ENCODE measurements at places on chromosomes 6 and 20.

DNA sequence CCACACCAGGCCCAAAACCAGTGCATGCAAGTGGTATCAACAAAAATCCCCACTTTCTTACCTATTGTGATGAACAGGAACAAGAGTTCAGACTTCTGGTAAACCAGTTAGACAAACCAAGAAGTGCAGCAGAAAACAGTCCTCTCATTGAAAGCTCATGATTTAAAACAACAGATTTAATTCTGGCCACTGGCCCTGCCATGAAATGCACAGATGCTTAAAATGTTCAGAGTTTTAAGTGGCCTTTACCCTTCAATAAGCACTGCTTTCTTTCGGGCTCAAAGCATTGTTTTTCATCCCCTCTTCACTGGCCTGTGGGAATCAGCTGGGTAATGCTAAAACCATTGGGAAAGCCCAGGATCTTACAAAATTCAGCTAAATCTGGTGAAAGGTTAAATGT is 102.4 kb upstream of the ISM1 start:
- DNase-seq: no peak

DNA sequence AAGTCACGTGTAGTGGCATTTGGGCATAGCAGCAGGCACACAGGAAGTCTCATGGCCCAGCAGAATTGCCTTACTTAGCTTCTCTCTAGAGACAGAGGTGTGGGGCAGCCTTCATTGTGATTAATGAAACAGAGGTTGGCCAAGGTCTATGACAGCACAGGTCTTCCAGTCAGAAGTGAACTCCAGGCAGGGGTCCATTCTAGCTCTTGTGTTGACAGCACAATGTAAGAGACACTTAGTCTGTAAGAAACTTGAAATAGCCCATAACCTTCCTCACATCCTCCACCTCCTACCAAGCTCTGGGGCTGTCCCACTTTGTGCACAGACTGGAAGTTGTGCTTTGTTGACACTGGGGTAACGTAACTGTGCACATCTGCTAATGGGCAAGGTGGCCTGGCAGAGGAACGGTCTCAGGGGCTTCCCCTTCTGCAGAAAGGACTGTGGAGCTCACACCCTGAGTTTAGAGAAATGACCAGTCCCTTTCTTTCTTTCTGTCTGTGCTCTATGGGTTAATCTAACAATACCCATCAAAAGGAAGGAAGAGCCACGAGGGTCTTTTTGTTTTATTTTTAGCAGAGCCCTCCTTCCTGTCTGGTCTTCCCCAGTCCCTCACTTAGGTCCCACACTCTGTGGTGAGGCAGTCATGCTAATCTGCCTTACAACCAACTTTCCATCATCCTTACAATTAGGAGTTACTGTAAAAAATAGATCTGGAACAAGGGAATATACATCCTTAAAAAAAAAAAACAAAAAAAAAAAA is 35.6 kb upstream of the TAGAP start:
- DNase-seq: no peak

DNA sequence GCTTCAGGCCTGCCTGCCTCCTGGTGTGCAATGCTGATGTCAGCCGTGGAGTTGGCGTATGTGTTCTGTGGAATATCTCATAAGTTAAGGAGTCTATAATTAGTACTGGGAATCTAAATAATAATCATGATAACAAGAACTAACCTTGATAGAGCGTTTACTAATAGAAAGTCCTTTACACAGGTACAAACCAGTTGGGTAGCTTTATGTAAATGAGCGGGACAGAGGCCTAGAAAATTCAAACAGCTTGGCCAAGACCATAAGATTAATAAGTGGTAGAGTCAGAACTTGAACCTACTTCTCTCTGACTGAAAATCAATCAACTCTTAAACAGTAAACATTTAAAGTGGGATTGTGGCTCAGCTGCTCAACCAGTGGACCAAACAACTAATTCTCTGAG is 570.9 kb upstream of the AGPAT4 start:
- DNase-seq: no peak

DNA sequence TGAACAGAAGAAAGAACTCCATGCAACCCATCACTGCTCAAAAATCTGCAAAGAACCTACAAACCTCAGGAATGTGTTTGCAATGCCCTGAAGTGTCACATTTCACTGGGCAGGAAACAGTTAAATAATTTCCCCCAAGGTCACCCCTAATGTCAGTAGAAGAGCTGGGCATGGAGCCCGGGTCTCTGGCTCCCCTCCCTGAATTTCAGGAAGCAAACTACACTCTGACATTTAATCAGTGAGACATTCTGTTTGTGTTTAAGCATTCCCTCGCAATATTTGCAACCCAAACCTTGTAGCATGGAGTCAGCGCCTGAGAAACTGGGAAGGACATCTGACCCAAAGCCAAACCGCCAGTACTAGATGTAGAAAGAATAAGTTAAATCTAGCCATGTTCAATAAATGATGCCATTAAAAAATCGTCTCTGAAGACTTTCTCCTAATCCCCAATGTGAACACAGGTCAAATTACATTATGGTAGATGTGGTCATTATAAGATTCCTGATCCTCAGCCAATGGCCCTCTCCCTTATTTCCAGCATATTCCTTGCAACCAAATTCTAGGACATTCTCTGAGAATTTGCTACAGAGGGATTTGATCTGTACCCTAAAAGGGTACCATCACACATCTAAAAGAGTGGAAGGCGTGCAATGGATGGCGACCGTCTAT is 91.2 kb upstream of the ADTRP start:
- no peak for DNase-seq

GRCh38 chr20:34639755-34640222 is 37.1 kb downstream of the PIGU start:
- no peak for DNase-seq

DNA sequence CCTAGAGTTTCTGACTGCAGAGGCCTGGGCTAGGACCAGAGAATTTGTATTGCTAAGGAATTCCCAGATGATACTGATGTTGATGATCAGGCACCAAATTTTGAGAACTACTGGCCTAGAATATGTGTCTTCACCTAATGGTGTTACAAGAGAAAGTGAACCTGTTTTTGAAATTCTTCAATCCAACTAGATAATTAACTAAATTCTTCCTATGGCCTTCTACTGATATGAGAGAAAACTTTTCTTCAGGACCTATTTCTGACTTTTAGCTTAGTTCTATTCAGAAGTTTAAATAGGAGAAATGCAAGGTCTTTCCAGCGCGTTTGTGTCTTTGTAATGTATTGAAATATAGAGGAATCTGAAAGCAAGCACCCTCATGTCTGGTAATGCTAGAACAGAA is 7.3 kb downstream of the NKAIN2 start:
- DNase-seq: no peak

- DNase-seq: no peak
Observed at GRCh38 chr6:43966374-43966658, 160.9 kb downstream of the MRPL14 start.

DNA sequence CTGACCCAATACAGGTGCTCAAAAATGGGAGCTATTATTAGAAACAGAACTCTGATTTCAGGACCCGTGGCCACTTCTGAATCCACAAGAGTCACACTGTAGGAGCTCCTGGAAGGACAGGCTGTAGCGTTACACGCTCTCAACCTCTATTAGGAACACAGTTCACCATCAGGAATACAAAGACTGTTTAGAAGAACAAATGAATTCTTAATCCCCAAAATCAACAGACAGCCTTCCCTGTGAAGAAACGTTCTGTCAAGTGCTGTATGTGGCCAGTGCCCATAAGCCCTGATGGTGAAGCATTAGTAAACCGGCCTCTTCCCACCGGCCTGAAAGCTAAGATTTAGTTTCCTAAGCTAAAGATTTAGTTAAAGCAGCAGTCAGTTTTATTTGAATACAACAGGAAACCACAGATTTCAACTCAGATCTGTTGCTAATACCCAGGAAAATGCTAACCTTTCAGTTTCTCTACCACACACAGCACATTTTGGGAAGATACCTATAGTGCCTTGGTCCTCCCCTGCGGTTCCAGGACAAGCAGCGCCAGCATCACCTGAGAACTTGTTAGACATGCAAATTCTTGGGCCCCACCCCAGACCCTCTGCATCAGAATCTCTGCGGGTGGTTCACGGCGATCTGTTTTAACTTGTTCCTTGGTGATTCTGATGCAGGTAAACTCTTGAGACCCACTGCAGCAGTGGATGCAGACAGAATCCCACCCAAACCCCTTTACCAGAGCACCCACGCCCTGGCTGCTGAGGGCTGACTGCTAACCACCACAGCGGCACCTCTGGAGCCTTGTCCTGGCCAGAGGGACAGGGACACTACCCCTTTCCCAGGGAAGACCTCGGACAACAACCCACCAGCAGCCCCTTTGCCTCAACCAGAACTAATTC is 33.4 kb downstream of the MTRES1 start:
- DNase-seq: no peak

GRCh38 chr6:149405823-149406765 is 6.0 kb downstream of the SUMO4 start:
- no peak for DNase-seq

DNA sequence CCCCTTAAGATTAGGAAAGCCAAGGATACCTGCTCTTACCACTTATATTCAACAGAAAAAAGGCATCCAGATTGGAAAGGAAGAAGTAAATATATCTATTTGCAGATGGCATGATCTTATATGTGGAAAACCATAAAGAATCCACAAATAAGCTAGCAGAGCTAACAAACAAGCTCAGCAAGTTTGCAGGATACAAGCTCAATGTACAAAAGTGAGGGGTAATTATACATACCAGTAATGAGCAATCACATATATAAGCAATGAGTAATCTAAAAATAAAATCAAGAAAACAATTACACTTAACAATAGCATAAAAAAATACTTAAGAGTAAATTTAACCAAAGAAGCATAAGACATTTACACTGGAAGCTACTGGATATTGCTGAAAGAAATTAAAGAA is 31.6 kb upstream of the HMGN3 start:
- DNase-seq: no peak

- DNase-seq: no peak
Observed at GRCh38 chr6:105603788-105604586, 201.1 kb upstream of the PREP start.

All from activated CD4-positive, CD25-positive, alpha-beta regulatory T cell treated with anti-CD3 and anti-CD28 coated beads, Interleukin-2, amount 50 U/mL, for 16 hours (primary cell).